ENCODE measurements at places on chromosomes 2 and 18. TPM values are rescaled to one million over a fixed set of nuclear protein-coding genes. Genes with fewer than 3 reads are reported as not detected.

RAB11FIP5 gene
- 19.4 TPM for total RNA-seq

APOB gene
- not detected for total RNA-seq

KIAA2012 gene
- total RNA-seq = not detected

CRYGC gene
- total RNA-seq = not detected

IKZF2 gene
- 8.3 TPM for total RNA-seq

LIMS2 gene
- 2.0 TPM for total RNA-seq

Measured in M059J (cell line).